Smooth muscle cell of the brain vasculature (primary cell): ENCODE measurements at places on chromosomes 5 and 9.
A peak's percentile ranks its signal among the peaks of the same experiment; 100 is the strongest.

DNA sequence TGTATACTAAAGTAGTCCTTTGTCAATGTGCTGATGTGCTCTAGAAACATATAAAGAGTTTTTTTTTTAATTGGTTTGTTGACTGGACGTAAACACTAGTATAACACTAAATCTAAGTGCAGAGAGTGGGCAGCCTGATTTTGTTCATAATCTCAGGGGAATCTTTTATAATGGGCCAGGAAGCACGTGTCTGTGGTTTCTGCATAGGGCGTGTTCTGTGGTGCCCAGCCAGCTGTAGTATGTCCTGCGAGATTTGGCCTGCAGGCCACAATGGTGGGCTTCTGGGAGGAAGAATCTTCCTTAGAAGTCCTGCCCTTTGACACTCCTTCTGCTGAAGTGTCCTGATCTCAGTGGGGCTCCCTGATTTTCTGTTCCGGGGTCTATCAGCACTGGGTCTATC, 49.0 kb upstream of the DHFR start:
- no peak for DNase-seq

DNA sequence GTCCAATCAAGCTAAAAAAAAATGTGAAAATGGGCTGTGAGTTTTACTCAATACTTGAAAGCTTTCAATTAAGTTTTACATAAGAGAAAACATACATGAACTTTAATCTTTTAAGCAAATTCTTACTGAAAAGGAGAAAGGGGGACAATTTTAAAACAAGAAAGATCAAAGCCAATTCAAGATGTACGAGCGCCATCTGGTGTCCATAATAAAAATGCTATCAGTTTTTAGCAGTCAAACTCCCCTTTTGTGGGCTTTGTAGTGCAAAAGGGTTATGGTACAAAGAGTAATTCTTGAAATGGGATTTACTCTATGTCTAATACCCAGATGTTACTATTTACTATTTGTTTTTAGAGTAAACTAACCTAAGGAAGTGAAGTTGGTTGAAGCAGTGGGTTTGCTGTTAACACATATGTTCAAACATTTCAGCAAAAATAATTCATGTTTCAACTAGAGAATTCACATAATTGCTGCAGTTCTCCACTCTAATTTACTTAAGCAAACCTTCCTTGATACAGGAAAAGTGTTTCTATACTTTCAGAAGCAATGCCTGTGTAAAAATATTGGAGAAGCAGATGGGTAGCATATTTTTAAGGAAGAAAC, 228.2 kb upstream of the TYRP1 start:
- DNase-seq: no peak

GRCh38 chr5:89470658-89471057, 587.7 kb upstream of the MEF2C start:
- DNase-seq: no peak

GRCh38 chr5:119368238-119368630, 12.4 kb downstream of the TNFAIP8 start:
- DNase-seq: no peak

DNA sequence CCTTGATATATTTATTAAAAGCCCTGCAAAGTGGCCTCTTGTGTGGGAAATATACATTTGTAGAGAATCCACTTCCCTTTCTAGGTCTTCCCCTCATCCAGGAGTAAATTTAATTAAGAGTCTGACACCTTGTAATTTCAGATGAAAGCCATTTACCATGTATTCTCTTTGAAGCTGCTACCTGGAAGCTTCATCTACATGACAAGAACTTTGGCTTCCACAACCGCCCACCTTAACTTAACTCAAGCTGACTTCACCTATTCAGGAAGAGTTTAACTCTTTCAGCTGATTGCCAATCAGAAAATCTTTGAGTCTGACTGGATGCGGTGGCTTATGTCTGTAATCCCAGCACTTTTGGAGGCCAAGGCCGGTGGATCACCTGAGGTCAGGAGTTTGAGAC, 899.9 kb downstream of the TAF11L14 start:
- DNase-seq: no peak

DNA sequence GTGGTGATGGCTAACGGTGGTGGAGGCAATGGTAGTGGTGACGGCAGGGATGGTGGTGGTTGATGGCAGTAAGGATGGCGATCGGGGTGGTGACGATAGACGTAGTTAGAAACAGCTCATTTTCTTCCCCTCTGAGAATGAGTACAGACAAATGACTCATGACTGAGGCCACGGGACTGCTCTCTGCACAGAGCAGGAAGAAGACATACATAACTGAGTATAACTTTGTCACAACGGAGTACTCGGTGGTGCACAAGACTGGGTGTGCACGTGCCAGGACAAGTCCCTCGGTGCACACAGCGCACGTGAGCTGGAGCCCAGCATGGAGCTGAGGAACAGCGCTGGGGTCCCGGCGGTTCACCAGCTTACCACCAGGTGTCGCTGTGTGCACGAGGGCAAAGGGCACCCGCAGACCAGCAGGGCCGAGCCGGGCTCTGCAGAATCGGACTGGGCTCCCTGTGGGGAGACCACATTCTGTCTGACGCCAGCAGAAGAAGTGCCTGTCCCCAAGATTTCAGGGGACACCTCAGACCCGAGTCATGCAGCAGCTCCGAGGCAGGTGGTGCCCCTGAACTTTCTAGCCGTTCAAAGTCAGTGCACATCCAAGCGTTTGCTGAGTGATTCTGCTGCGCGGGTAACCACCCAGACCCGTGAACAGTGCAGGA, 188.6 kb downstream of the FSTL4 start:
- DNase-seq: no peak

- DNase-seq: no peak
Observed at GRCh38 chr5:132008961-132009680, 2.3 kb downstream of the ACSL6 start.

DNA sequence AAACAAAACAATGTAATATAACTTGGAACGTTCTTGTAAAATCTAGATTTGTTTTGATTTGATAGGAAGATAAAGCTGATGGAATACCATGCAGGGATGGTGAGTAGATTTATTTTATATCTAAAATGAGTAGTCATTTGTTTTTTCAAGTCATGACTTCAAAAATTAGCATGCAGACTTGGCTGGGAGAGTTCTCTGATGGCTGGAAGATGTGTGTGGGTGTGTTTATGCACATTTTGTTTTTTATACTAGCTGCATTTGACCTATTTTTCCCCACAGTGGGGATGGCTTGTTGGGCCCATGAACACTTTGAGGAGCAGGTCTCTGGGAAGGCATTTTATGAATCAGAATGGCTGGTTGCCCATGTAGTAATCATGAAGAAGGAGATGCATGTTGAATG, 109.2 kb downstream of the MTRR start:
- DNase-seq: no peak

GRCh38 chr9:129694243-129694646, 28.8 kb downstream of the PRRX2 start:
- no peak for DNase-seq

DNA sequence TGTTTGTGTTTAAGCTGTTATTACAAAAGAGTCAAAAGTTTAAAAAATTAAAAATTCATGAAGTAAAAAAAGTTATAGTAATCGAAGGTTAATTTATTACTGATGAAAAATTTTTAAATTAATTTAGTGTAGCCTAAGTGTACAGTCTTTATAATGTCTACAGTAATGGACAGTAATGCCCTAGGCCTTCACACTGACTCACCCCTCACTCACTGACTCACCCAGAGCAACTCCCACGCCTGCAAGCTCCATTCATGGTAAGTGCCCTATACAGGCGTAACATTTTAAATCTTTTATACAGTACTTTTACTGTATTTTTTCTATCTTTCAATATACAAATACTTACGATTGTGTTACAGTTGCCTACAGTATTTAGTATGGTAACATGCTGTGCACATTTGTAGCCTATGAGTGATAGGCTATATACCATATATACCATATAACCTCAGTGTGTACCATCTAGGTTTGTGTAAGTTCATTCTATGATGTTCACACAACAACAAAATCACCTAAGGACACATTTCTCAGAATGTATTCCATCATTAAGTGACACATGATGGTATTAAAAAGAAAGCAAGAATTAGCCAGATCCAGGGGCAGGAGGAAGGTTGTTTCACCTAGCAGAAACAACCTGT, 40.1 kb downstream of the DCAF10 start:
- no peak for DNase-seq

DNA sequence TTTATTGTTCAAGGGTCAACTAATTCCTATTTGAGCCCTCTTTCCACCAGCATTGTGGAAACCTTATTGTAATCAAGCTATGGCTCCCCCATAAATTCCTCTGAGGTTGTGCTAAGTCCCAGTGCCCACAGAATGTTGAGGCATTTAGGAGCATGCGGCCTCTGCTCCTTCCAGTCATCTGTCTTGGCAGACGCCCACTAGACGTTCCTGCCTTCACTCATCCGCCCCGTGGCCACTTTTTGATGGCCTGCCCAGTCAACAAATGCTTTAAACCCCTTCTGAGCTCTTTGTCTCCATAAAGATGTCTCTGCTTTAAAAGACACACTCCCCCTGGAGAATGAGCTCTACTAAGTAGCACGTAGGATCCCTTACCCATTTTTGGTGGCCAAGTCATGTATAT, 104.7 kb downstream of the GAS1 start:
- DNase-seq: no peak

DNA sequence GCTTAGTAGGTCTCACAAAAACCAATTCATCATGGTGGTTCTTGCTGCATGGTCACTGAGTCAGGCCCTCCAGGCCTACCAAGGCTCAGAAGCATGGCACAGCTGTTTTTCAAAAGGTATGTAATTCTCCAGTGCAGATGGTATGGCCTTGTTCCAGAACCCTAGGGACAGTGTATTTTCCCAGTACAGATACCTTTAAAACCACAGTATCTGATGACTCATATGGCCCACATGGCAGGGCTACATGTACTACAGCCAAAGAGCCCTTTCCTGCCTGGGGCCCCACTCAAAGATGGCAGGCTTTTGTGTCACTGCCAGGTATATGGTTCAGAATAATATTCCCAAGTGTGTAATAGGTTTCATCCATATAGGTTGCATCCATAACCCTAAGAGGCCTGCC, 16.5 kb downstream of the CSF2 start:
- peak; percentile 59 for DNase-seq

DNA sequence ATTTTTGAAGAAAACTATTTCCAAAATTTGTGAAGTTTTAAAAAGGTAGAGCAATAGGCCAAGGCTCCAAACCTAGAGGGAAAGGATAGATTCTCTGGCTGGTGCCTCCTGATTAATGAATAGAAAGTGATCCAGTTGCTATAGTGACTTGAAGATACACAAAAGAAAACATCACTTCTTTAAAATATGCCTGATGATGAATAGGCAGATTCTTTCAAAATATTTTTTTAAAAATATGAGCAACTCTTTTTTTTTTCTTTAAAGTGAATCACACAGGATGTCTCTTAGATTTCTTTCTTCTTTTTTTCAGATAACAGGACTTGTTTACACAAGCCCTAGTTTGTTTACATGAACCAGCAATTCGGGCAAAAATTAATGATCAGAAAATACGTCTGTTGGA, 124.4 kb downstream of the RFK start:
- no peak for DNase-seq

DNA sequence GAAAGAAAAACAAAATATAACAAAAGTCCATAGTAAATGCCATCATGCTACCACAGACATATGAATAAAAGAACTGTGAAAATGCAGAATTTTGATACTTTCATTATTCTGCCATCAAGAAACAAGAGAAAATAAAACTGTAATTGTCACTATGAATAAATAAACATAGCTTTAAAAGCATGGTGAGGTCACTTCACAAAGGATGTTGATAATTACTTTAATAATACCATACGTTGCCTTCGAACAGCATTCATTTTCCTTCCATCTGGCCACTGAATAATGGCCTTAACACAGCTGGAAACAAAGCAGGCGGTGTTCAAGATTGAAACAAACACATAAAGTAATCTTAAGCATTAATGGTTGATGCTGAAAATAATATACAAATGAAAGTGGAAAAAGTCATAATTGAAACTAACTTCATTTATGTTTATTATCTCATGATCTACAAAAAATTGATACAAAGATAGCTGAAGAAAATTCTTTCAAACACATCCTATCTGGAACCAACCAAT, 102.0 kb downstream of the AGTPBP1 start:
- no peak for DNase-seq

DNA sequence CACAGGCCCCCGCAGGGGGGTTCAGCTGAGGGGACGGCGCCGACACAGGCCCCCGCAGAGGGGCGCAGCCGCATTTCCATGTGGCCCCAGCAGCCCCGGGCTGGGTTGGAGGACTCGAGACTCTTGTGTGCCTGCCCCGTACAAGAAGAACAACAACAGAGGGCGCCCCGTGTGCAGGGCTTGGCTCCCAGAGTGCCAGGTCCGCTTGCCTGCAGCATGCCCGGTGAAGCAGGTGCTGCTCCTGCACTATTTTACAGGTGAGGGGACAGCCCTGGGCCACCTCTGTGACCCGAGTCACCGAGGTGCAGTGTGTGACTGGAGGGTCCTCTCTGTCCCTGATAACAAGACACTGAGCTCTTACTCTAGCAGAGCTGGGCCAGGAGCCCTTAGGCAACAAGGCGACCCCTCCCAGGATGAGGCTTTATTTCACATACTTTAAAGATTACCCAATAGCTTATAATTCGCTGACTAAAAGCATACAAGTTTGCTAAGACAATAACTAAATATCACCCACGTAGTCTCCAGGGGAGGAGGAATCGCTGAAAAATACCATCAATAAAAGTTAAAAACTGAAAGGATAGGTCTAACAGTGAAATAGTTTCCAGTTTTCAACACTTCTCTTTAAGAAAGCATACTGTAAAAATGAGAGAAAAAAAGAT, 41.7 kb upstream of the SLC9A3 start:
- no peak for DNase-seq

DNA sequence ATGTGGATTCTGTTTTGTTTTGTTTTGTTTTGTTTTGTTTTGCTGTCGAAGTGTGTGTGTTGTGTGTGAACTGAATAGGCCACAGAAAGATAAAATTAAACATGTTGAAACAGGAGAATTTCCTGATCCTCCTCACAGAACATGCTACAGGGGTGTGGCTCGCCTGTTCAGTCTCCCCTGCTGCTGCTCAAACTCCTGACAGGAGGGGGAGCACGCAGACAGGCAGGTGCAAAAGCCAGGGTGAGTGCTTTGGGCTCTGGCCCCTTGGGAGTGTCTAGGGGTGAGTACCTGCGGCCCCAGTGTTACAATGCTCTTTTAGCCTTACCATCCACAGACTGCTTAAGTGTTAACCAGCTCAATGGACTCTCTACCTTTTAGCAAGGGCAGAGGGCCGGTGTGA, 473.5 kb downstream of the MAT2B start:
- DNase-seq: no peak

- DNase-seq: no peak
Observed at GRCh38 chr5:113020461-113021273, 44.1 kb downstream of the DCP2 start.
